ENCODE measurements at places on chromosomes 11 and 22.

GRCh38 chr11:17653611-17654010, 65.8 kb upstream of the MYOD1 start:
- no peak for DNase-seq

DNA sequence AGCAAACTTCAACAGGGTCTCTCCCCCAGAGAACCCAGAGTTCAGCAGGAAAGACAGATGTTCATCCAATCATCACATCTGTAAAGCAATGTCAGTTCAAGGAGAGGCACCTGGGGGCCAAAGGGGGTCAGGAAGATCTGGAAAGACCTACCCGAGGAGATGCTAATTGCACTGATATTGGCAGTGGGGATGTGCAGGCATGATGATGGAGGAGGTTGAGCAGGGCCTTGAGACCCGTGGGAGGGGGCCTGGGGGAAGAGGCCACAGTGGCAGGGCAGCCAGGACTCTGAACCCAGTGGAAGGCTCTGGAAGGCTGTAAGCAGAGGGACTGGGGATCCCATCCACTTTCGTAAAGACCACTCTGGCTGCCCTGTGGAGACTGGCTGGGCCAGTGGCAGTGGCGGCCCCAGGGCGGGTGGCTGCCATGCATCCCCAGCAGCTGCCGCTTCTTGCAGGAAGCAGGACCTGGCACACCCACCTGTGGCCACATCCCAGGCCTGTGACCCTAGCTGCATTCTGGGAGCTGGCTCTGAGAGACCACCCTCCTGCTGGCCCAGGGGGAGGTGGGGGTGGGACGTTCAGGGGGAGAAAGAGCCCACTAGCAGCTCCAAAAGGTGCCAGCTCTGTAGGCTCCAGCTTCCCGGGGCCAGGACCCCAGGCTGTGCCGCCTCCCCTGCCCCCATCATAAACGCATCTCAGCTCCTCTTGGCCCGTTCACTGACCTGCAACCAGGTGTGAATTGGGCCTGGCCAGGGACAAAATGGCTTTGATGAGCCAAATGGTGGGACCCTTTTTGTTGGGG, 59.9 kb upstream of the FGF3 start:
- DNase-seq: no peak

GRCh38 chr11:75602951-75603350, 40.9 kb downstream of the SERPINH1 start:
- DNase-seq: no peak

DNA sequence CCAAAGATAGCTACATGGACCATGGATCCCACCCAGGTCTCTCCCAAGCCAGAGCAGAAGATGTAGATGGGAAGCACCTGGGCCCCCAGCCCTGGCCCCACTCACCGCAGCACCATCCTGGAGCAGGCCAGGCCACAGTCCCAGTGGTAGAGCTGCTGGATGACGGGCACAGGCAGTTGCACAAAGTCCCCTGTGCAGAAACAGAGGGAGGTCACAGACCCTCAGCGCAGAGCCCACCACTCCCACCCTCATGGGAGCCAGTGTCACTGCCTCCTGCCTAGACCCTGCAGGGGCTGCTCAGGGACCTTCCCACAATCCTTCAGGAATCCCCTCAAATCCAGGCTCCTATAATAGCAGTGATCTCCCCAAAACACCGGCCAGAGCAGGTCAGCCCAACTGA, 6.1 kb downstream of the GUCD1 start:
- no peak for DNase-seq

GRCh38 chr11:61969838-61970662, 2.6 kb upstream of the FTH1 start:
- DNase-seq: no peak

DNA sequence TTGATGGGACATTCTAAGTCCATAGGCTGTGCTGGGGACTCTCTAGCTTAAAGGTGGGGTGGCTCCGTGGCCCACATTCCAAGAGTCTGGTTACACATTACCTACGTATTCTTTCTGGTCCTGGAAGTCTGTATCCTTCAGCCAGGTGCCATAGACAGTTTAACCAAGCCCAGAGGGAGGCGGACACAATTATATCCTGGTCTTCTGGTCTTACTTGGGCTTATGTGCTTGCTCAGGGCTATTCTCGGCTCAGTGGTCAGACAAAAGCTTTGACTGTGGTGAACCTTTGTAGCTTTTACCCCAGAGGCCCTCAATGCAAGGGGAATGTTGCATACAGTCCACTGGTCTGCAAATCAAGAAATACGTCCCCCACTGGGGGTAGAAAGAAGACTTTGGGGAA, 3.4 kb upstream of the INCENP start:
- no peak for DNase-seq

GRCh38 chr22:28021116-28021997, 102.3 kb upstream of the PITPNB start:
- DNase-seq: no peak

Measured in stimulated activated CD8-positive, alpha-beta memory T cell treated with anti-CD3 and anti-CD28 coated beads, Interleukin-7, amount 100 ng/mL, for 1 hour (primary cell).